Germinal center (tissue), 1 donor: ENCODE measurements at places on chromosomes 7 and 10.

GRCh38 chr10:77204171-77204570 lies 433.4 kb downstream of the KCNMA1 start:
- DNase-seq = no peak

DNA sequence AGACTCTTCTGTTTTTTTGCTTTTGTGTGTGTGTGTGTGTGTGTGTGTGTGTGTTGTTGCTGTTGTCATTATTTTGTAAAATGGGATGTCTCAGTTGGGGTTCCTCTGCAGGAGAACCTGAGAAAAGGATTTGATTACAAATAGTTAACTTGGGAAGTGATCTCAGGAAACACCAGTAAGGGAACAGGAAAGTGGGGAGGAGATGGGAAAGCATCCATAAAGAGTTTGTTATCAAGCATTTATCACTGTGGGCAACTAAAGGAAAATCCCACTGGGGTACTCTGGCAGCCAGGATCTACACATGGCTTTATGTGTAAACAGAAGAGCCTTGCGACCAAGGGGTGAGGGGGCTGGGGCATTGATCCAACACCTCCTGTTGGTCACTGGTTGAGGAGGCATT lies 485.4 kb downstream of the KCNMA1 start:
- no peak for DNase-seq

DNA sequence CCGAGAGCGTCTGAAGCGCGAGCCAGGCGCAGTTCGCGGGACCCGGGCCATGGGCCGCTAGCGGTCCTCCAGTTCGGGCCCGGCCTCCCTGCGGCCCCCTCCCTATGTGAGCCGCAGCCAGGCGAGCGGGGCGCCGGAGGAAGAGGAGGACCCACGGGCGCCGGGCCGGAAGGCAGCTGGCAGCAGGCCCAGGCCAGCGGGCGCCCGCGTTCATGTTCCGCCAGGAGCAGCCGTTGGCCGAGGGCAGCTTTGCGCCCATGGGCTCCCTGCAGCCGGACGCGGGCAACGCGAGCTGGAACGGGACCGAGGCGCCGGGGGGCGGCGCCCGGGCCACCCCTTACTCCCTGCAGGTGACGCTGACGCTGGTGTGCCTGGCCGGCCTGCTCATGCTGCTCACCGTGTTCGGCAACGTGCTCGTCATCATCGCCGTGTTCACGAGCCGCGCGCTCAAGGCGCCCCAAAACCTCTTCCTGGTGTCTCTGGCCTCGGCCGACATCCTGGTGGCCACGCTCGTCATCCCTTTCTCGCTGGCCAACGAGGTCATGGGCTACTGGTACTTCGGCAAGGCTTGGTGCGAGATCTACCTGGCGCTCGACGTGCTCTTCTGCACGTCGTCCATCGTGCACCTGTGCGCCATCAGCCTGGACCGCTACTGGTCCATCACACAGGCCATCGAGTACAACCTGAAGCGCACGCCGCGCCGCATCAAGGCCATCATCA lies 1.1 kb downstream of the ADRA2A start:
- DNase-seq = no peak

DNA sequence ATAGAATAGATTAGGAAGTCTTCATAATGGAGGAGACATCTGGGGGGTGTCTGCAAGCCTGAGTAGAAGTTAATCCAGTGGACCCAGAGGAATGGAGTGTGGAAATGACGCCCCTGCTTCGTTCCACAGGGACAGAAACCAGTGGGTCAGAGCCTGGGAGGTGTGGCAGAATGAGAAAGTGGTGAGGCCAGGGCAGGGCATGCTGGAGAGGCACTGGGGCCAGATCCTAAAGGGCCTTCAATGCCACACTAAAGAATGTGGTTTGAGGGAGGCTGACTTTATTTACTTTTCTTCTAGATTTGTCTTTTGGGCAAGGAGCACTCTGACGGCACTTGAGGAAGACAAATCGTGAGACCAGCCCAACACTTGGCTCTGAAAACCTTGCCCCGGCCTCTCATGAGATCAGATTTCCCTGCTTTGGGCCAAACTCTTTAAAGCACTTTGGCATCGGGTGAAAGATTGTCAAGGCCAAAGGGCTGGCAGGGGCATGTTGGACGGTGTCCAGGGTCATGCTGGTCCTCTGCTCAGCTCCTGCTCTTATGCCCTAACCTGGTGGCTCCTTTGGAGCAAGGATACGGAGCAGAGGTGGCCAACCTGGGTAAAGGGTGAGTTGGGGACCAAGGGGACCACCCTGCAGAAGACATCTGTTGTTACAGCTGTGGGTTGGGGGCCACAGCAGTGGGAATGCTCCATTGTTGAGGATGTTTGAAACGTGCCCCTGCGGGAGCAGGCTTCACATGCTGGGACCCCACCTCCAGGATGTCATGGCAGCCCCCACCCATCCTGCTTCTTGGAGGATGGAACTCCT lies 157.0 kb upstream of the ZMIZ1 start:
- no peak for DNase-seq

DNA sequence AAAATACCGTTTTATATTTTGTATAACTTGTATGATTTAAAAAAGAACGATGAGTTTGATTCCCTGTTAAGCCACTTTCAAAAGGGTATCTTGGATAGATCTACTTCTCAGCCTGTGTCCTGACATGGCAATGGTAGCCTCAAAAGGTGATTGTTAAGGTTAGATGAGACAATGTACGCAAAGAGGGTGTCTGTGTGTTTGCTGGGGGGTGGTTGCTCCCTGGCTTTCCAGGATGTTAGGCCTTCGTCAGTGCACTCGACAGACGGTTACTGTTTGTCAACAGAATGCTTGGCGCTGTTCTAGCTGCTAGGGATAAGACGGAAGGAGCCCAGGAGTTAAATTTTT lies 90.3 kb downstream of the NEURL1 start:
- DNase-seq = no peak

DNA sequence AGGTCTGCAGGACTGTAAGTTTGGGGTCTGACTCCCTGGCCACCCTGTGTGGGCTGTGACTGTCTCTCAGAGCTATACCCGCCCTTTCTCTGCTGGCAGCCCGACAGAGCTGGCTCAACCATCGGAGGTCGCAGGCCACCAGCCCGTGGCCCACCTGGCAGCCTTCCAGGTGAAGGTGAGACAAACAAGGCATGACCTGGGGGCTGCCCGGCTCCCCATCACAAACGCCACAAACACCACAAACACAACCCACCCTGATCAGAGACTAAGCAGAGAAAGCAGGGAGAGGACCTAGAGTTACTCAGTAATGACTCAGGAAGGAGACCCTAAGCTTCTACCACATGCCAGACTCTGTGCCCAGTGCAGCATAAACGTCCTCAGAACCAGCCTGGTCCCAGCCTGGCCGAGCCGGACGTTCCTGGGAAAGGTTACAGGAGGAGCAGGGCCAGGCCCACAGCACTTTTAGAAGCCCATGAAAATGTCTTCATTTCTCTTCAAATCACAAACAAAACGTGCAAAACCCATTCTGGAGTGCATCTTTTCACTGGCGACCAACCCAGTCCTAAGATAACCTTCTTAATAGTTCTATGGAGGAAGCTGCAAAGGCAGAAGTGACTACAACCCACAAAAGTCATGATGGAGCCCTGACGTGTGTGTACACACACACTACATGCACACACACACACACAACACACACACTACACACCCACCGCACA lies 66.8 kb downstream of the MKI67 start:
- DNase-seq = no peak

DNA sequence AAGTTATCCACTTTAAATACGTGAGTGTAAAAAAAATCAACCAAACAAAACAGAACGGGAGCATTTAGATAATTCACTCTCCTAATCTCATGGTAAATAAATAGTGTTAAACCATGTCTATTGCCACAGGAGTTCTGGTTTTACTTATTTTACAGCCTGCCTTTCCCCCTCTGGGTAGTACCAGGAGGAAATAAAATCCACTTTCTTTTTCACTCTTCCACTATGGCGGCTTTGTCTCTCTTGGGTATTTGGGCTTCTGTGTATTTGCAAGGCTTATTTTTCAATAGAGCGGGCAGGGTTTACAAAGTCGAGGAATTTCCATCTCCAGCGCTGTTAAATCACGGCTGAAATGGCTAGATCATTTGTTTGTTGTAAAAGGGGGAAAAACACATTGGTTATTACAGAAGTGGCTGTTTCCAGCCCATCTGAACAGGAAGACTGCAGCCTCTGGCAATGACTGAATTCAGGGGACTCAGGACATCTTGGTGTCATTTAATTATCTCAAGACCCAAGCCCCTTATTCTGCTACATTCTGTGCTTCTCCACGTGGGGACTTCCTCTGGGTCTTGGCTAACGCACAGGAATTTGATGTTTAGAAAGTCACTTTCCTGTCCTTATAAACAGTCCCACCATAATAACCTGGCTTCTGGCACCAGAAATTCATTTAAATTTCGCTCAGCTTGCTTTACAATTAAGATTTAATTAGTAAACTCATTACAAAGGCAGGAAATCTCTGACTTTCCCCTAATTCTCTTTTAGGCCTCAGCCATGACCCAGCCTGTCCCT lies 323.9 kb downstream of the GATA3 start:
- DNase-seq = no peak

GRCh38 chr10:51879238-51879637 lies 179.8 kb upstream of the CSTF2T start:
- no peak for DNase-seq

DNA sequence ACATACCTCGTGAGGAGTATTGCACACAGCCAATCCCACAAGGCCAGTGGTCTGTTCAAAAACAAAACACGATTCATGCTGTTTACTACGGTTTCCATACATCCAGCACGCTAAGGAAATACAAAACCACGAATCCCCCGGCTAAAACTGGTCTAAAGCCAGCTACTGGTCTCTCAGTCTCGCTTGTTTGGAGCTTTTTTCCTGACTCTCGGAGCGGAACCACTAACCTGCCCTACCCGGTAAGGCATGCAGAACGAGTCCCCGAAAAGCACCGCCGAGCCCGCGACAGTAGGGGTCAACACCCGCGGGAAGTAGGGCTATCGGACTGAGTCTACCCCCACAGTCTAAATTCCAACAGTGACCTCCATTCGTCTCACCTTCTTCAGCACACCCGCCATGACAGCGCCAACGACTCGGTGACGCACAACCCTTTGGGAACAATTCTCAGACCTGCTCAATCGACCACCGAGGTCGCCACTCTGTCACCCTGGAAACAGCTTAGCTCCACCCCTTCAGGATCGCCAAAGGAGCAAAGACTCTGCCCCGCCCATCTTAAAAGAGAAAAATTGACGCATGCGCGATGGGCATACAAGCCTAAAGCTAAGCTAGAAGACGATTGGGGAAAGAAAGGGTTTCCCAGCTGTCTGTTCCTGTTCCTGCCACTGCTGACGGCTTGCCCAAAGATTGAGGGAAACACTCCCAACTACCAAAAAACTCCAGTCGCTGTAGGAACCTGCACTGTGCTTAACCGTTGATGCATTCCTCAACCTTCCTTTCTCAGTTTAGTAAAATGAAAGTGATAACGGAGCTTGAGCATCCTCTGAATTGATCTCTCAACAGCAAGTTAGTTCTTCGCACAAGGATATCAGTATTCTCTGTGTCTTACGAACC lies at the start of gene NDUFA5:
Gene NDUFA5, minus strand, starts transcription at position 421 of the 891 bp plus-strand sequence. Its CDS starts 23 bp downstream, at position 398.
- DNase-seq = peak; percentile 93

DNA sequence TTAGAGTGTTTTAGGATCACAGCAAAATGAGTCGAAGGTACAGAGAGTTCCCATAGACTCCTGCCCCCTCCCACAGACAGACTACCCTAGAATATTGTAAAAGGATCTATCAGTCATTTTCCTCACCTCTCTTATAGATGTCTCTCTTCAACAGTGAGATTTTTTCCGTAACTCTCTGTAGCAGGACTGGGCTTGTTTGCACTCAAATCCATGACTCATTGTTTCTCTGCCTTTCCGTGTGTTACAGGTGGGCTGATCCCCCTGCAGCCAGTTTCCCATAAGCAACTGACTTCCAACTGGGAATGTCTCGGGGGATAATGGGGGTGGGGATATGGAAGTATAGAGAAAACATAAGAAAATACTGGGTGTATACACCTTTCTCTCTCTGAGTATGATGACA lies 921.0 kb downstream of the GATA3 start:
- DNase-seq = no peak
